ENCODE measurements at places on chromosomes 1 and 21. TPM values are rescaled to one million over a fixed set of nuclear protein-coding genes. Genes with fewer than 3 reads are reported as not detected.

DNA sequence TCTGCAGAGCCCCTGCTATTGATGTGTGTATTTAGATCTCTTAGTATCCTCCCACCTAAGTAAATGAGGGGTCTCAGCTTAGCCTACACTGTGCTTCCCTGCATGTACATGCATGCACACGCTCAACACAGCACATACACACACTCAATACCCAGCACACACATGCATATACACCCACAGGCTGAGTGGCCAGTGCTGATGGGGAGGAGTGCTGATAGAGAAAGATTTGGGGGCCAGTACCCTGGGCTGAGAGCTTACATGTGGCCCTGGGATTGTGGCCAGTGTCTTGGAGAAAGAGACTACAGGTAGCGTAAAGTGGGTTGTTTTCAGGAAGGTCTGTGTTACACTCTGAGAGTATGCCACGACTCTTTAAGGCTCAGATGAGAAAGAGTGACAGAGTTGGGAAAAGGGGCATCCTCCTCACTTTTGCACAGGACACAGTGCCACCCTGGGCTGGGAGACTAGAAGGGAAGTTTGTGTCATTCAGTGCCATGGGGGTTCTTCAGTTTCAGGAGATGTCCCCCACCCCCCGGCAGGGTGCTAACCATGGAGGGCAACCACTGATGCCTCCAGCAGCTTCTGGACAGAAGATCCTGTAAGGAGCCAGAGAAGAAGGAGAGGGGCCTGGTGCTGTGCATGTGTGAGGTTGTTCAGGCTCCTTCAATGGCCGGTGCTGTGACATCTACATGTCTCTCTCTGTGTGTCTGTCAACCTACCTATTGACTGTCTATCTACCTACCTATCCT lies 166.8 kb downstream of the RHOU start:
- peak; percentile 85 for DNase-seq

DNA sequence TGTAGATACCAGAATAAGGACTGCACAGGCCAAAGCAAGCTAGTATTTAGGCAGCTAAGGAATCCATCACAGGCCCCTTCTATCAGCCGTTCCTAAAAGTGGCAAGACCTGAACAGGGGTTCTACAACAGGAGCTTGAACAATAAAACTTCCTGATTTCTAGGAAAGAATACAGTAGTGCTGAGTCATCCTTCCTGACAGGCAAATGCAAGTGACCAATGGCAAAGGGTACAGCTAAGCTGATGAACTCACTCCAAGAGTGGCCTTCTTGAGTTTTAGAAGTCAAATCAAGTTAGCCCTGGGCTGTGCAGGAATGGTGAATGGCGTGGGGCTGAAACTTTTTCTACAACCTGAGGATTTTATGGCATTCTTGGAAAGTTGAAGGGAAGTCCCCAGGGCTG lies 112.9 kb downstream of the GREM2 start:
- no peak for DNase-seq

DNA sequence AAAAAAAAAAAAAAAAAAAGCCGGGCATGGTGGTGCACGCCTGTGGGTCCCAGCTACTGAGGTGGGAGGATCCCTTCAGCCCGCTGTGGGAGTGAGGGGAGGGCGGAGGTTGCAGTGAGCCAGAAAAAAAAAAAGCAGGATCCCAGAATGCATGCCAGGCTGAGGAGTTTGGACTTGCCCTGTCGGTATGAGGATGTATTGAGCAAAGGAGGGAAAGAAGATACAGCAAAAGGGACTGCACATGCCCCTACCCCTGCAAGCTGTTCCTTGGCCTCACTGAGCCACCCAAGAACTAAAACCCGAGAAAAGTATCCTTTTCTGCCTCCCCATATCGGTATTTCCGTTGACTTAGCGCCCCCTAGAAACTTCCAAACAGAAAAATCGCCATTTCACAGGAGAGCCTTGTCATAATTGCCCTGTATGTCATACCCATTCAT lies 1.3 kb upstream of the GPATCH4 start:
- DNase-seq: no peak

GRCh38 chr1:89262643-89263042 lies 10.0 kb downstream of the GBP5 start:
- no peak for DNase-seq

DNA sequence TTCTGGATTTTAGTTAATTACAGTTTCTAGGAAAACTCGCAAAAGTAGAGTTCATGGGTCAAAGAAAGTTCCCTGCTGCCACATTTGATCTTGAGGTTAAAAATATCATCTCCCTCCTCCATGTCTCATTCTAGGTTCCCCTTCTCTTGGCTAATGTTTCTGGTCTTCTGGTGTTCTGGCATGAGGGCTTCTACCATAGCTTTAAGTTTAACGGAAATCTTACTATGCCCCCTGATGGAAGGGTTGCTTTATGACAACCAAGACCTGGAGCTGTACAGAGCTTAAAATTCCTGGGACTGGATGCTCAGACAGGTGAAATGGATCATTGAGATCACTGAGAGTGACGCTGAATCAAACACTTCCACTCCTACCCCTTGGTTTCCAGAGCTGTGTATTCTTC lies 1881.7 kb downstream of the MRPL39 start:
- DNase-seq: no peak

LORICRIN gene
- total RNA-seq: not detected

CLCA4 gene
- total RNA-seq: not detected
